ENCODE measurements at places on chromosomes 7 and 10. TPM values are rescaled to one million over a fixed set of nuclear protein-coding genes. Genes with fewer than 3 reads are reported as not detected.

GRCh38 chr10:11672836-11673235 is 61.4 kb upstream of the USP6NL start:
- DNase-seq: no peak

DNA sequence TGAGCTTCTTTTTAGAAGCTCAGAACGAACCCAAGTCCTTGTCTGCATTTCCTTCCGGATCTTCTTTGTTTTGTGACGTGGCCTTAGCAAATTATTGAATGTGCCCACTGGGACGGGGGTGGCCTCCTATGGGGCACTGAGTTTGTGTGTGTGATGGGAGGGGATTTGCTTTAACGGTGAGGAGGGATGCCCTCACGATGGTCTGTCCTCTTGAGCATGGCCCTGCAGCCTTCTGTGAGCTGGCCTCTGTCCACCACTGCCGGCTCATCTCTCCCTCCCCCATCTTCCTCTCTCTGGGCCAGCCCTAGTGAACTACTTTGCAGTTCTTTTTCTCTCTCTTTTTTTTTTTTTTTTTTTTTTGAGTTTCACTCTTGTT is 62.9 kb upstream of the MKRN1 start:
- DNase-seq: no peak

DNA sequence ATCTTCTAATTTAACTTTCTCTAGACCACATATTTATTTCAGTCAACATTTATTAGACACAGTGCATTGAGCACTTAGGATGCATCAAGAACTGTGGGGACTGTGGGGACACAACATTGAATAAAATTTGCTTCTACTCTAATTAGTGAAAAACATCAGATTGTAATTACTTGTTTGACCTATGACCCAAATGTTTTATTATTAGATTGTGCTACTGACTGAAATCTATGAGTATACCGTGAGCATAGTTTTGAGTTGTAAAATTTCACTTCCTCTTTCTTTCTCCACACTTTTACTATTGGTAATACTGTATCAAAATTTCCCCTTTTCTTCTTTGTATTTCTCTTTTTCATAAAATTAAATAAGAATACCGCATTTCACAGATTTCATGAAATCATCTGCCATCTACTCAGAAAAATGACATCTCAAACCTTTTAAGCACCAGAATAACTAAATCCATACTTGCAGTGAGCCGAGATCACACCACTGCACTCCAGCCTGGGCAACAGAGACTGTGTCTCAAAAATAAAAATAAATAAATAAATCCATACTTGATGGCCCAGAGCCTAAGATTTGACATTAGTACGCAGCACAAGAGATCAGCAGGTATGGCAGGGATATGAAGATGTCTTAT is 25.4 kb upstream of the INPP5F start:
- no peak for DNase-seq

DNA sequence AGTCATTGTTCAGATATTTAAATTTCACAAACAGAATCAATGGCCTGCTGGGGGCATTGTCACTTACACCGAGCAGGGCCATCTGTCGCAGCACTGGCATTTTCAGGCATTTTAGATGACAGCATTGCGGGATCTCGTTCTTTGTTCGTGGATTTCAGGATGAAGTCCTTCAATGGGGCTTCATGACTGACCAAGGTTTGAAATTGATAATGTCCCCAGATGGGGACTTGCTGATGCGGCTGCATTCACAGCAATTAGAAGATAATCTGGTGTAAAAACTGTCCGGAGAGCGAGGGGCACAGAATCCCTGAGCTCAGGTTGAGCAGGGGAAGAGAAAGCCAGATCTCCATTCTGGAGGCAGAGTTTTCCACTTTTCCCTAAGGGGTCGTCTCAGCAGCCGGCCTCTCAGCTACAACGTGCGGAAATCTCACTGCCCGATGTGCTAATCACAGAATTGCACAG is 1.9 kb upstream of the C7orf33 start:
- DNase-seq: no peak

- DNase-seq: no peak
These were observed 127.2 kb upstream of the RSU1 start for GRCh38 chr10:16944402-16944801.

- DNase-seq: no peak
These were observed 76.7 kb upstream of the SAMD8 start for GRCh38 chr10:75034714-75035258.

GRCh38 chr10:46560952-46561351 is 4.5 kb upstream of the GPRIN2 start:
- DNase-seq: no peak

- no peak for DNase-seq
These were observed 148.1 kb downstream of the SLC25A13 start for GRCh38 chr7:96173781-96174180.

GRCh38 chr10:44980309-44981171 is 1.9 kb upstream of the DEPP1 start:
- no peak for DNase-seq

DNA sequence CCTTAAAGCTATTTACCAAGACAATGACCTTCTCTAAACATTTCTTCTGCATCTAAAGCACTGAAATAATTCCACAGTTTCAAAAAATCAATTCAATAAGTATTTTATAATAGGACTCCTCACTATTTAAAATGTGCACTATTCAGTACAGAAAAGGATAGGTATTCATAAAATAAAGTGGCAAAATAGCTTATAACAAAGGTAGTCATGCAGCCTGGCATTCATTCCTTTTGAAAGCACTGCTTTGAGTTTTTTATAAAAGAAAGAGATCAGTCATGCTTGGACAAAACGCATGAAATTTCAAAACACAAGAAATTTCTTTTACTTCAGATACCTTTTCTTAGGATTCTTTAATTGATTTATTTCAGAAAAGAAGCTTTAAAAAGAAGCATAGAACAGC is 689.7 kb upstream of the PHF14 start:
- DNase-seq: no peak

GRCh38 chr10:49571388-49571787 is 32.5 kb upstream of the ERCC6 start:
- no peak for DNase-seq

DNA sequence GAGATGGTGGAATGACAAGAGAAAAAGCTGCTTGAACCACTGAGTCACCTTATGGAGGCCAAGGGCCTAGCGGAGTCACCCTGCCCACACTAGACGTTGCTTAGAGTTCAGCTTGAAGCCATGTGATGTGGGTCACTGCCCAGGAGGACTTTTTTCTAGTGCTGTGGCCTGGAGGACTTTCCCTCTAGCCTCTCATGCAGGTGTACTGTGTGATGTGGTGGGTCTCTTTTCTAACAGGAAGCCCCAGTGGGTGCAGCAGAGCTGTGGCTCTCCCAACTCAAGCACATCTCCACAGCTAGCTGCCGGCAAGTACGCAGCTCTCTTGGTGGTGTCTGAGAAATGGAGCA is 13.6 kb downstream of the POR start:
- no peak for DNase-seq

GRCh38 chr7:157495177-157495553 is 158.4 kb downstream of the DNAJB6 start:
- no peak for DNase-seq

GRCh38 chr10:15482156-15482555 is 111.1 kb upstream of the FAM171A1 start:
- DNase-seq: no peak

- peak; percentile 65 for DNase-seq
These were observed 25.7 kb upstream of the PDCD4 start for GRCh38 chr10:110845756-110846620.

DNA sequence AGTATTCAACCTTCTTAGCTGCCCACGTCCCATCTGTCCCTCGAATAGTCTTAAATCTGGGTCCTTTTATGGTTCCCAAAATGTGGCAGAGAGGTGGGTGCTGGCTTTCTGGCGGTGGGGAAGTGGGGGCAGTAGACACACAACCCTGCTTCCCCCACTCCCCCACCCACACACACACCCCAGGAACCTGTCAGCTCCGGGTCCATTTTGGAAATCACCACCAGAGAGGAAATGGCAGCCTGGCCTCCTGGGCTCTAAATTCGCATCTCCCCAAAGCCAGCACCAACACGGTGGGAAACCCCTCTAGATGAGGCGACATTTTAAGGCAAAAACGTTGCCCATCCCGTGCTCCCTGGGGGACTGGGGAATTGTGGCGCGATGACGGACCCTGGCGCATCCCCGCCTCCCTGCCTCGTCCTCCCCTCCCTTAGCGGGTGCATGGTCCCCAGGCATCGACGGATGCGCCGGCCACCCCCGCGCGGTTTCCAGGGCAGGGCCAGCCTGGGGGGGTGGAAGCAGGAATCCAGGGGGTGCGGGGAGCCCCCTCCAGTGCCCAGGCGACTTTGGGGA is 702 bp downstream of the TMEM130 start:
- DNase-seq: no peak

DNA sequence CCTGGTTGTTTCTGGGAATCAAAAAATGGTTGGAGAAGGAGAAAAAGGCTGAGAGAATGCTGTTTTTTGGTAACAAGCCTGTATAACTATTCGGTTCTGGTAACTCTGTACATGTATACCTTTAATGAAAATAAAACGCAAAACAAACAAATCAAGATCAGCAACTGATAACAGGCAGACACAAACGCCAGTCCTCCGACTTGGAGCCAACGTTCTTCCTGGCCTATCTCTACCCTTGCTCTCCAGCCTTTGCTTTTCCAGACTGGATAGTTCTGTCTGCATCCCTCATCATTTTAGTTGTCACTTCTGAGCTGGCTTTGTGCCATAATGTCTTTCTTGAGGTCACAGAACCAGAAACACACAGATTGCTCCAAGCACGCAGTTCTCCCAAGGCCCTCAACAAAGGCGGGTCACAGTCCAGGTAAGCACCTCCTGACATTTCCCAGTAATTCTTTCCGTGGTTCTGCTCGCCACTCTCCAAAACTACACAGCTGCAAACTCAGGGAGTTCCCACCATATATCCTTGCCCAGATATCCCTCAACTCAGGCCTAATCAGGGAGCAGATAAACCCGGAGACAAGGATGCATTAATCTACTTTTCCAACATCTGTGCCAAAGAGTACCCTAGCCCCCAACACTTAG is 20.2 kb downstream of the HIP1 start:
- DNase-seq: no peak

GRCh38 chr7:118352867-118353453 is 128.5 kb downstream of the ANKRD7 start:
- no peak for DNase-seq

- no peak for DNase-seq
These were observed 15.4 kb upstream of the MEST start for GRCh38 chr7:130476297-130477150.

DNA sequence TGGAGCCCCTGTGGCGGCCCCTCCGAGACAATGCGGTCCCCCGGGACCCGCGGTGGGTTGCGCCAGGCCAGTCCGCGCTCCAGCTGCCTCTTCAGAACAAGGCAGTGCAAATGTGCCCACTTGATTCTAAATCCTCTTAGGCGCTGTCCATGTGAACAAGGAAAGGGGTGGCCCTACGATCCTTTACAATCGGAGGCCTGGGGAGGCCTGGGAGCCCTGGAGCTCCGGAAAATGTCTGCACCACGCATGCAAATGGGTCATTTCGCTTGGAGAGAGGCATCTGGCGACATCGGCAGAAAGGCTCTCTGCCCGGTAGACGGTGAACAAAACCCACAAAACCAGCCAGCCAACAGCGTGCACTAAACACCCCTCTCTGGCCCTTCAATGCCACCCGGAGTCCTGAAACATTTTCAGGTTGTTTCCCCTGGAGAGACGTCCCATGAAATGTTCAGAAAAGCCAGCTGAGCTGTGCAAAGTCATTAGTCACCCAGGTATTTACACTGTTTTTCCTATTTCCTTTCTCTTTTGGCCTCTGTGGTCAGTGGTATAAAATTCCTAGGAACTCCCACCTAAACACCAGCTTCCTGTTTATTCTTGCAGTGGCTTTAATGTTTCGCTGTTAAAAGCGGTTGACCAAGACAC is 102.8 kb upstream of the ZNF438 start:
- DNase-seq: no peak

DNA sequence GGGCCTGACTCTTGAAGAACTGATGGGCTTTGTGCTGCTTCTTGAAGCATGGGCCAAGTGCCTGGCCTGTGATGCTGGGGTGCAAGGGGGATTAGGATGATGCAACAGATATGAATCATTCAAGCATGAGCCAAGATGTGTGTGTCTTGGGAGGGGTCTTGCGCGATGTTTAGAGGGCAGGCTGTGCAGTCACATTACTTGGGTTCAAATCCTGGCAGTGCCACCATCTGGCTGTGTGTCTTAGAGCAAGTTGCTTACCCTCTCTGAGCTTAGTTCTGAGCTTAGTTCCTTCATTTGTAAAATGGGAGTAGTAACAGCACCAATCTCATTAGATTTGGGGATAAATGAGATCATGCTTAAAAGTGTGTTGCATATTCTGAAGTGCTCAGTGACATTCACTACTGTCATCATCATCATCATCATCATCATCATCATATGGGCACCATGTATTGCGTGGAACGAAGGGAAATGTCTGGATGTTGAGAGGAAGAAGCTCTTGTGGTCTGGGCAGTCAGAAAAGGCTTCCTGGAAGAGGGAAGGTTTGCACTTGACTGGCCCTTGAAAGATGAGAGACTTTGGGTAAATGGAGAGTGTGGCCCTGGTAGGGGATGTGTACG is 9.3 kb downstream of the UNC5B start:
- no peak for DNase-seq

MEOX2 gene
- total RNA-seq: 19.7 TPM

SEMA3C gene
- total RNA-seq: 157 TPM

ITGB1 gene
- total RNA-seq: 480 TPM

OPN1SW gene
- total RNA-seq: not detected

CCDC172 gene
- not detected for total RNA-seq

RNF32 gene
- total RNA-seq: 1.3 TPM

CRPPA gene
- total RNA-seq: 6.0 TPM

STRIP2 gene
- total RNA-seq: under 0.01 TPM

TRIM8 gene
- total RNA-seq: 128 TPM

AKR1C8 gene
- 0.73 TPM for total RNA-seq
